ENCODE measurements at places on chromosomes 2 and 18.

- no peak for DNase-seq
Measured at GRCh38 chr2:17719562-17720371, 33.8 kb downstream of the SMC6 start.

GRCh38 chr2:225765820-225766219, 366.3 kb downstream of the NYAP2 start:
- no peak for DNase-seq

- no peak for DNase-seq
Measured at GRCh38 chr2:240799033-240799820, 20.8 kb downstream of the KIF1A start.

- DNase-seq: no peak
Measured at GRCh38 chr2:224843141-224843540, 127.0 kb upstream of the CCDC195 start.

DNA sequence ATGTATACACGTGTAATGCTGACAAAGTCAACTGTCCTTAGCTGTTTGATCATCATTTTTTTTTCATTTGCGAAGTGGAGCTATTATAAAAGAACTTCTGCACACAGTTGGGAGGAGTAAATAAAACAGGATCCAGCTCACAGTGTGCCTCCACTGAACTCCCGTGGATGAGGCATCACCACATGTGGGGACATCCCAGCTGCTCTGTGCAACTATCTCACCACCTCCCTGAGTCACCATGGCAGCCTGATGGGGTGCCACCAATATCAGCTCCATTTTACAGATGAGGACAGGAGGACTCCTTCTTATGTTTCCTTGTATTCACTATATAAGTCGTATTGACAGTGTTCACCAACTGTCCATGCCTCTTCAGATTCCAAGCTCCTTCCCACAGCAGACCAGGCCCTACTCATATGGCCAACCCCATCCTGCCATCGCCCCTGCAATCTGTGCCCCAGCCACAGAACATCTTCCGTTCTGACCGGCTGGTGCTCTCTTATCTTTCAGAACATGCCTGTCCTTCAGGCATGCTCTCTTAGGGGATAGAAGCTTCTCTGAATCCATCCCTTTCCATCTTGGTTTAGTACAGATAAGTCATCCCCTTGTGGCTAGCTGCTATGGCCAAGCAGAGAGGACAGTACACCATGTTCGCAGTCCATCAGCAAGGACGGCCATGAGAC, 288.1 kb downstream of the RNF144A start:
- DNase-seq: no peak

GRCh38 chr2:6053743-6054142, 361.6 kb downstream of the SOX11 start:
- no peak for DNase-seq

DNA sequence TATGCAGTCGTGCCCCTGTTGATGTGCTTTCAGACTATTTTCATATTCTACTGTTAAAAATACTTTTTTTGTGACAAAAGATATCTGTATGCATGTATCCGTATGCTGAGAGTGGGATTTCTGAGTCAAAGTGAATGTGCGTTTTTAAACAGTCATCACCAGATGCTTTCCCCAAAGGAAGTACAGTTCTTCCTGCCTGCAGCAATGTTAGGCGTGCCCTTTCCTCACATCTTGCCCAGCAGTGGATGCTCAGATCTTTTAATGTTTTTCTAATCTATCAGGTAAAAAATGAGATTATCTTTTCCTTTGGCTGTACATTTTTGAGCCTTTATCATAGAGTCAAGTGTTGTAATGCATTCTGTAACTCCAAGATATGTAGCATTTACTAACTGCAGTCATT, 111.7 kb downstream of the PTPRM start:
- DNase-seq: no peak

DNA sequence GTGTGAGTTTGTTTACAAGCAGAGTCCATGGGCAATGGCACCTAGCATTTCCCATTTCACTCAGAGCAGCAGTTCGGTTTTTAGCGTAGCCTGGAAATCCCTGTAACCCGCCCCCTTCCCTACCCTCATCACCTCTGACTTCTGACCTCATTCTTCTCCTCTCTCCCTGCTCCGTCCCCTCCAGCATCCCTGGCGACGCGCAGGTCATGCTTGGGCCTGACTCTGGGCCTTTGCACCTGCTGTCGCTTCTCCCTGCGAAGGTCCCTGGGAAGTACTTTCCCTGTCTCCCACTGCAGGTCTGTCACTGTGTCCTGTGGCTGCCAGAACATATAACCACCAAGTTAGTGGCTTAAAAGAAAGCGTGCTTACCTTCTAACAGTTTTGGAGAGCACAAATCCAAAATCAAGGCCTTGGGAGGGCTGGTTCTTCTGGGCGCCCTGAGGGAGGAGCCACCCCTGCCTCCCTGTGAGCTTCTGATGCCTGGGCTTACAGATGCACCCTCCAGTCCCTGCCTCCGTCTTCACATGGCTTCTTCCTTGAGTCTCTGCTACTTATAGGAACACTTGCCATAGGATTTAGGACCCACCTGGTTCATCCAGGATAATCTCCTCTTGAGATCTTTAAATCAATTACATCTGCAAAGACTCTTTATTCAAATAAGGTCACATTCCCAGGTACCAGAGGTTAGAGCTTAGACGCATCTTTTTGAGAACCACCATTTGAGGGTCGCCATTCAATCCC, 8.1 kb upstream of the RAB17 start:
- DNase-seq: no peak

DNA sequence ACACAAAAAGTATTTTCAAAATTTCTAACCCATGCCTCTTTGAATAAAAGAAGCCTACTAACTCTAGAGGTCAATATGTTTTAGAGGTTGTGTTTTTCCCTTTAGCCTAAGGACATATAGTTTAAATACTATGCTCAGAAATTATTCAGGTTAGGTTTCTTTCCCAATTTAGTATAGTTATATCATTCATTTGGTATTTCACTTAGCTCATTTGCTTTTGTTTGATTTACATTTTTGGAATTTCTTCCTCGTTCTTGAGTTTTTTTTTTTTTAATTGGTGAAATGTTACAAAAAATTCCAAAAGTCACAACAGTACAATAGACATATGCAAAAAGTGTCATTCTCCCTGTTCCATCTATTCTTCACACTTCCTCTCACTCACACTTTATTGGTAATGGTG, 371.3 kb upstream of the TNP1 start:
- no peak for DNase-seq

- no peak for DNase-seq
Measured at GRCh38 chr18:77006305-77007175, 126.0 kb downstream of the MBP start.

- DNase-seq: no peak
Measured at GRCh38 chr2:67002618-67003371, 394.3 kb upstream of the ETAA1 start.

GRCh38 chr18:582465-582864, 2.3 kb downstream of the CETN1 start:
- DNase-seq: no peak

- no peak for DNase-seq
Measured at GRCh38 chr2:238910751-238911351, 63.0 kb downstream of the TWIST2 start.

DNA sequence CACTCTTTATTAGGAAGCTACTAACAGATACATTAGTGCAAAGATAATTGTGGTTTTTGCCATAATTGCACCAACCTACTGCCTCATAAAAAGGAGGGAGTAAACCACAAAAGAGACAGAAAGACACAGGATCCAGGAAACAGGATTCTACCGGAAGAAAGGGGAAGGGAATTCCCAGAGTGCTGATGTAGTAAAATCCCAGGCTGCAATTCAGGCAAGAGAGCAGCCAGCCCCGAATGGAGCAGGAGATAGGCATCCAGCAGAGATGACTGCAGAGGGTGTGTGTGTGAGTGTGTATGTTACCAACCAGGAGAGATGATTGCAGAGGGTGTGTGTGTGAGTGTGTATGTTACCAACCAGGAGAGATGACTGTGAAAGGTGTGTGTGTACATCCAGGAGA, 84.4 kb downstream of the KCNS3 start:
- DNase-seq: no peak

DNA sequence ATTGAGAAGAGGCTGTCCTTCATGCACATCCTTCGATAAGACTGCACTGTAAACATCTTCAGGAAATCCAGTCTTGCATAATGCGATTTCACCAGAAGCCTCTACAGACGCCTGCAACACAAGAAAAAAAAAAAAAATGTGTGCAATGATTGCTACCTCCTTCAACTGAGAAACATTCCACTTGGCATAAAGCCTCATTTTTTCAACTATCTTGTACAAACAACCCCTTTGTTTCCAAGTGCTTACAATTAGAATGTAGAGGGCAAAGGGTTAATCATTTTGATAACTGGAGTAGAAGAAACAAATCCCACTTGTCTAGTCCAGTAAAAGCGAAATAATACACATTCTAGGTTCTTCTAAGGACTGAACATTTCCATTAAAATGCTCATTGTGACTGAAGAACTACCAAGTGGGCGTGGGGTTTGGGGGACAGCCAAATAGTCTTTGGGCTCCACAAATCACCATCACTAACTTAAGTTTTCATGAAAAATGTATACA, 29.2 kb downstream of the CDH2 start:
- DNase-seq: no peak

DNA sequence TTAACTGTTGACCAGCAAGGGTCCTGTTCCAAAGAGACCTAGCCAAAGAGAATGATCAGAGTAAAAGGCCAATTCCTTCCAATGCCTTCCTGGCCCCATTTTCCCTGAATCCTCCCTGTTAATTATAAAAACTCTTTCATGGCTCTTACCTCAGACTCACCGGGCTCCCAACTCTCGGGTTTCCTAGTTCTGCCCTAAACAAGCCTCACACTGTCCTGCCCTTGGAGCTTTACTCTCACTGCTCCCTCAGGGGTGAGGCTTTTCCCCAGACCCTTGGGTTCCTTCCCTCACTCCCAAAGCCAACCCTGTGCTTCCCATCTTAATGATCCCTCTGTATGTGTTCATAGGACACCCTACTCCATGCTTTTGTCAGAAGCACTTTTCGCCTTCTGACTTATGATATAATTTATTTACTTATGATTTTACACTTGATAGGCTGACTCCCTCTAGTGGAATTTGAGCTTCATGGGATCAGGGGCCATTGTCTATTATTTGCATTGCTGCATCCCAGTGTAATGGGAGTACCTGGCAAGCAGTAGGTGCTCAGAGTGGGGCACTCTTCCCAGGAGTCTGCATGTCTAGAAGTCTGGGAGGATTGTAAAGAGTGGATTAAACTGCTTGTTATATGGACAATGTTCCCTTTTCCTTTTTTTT, 29.9 kb upstream of the ZNG1B start:
- DNase-seq: no peak

DNA sequence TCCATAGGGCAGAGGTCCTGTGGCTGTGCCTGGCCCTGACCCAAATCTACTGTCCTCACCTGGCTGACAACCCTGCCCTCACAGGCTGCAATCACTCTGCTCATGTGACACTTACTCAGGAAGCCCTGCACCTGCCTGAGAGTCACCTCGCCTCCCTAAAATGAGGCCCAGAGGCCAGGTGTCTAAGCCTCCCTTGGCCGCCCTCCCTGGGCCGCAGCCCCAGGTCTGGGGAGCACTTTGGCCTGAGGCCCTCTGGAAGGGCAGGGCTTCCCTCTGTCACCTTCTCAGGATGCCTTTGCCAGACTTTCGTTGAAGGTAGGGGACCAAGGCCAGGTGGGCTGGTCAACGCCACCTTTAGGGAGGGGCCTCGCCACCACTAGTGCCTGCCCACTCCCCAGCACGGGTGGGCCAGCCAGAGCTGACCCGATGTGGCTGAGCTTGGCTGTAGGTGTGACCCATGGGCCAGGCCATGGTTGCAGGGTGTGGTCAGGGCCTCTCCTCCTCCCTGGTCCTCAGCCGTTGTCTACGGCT, 6.1 kb upstream of the GPC1 start:
- DNase-seq: no peak

DNA sequence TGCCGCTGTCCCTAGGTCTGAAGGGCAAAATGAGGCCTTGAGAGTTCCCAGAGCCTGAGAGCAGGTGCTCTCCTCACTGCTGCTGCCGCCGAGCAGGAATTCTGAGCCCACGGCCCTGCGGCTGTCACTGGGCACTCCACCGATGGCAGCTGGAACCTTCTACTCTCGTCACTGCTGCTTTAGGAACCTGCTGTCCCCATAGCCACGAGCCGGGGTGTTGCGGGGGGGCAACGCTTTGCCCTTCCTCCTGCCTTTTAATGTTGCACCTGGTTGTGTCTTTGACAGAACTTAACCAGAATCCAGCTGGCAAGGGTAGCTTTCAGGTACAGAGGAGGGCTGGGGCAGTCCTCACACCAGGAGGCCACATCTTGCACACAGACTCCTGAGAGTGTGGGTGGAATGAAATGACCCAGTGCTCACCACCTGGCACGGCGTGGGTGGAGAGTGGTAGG, 32.3 kb downstream of the NCK2 start:
- DNase-seq: no peak

DNA sequence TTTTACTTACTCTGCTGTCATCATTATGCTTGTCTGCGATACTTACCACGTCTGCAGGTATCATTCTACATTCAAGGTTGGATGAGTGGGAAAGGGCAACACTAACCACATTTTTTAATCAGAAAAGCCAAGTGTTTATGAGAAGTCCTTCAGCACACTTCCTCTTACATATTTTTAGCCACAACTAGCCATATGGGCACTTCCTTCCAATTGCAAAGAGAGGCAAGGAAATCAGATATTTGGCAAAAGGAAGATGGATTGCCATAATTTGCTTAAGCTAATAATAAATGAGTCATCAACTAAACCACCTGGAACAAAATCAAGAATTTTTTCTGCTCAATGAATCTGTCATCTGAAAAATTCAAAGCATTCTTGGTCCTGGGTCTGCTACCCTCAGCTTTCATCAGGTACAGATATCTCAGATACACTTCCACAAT, 16.7 kb upstream of the MRO start:
- DNase-seq: no peak

DNA sequence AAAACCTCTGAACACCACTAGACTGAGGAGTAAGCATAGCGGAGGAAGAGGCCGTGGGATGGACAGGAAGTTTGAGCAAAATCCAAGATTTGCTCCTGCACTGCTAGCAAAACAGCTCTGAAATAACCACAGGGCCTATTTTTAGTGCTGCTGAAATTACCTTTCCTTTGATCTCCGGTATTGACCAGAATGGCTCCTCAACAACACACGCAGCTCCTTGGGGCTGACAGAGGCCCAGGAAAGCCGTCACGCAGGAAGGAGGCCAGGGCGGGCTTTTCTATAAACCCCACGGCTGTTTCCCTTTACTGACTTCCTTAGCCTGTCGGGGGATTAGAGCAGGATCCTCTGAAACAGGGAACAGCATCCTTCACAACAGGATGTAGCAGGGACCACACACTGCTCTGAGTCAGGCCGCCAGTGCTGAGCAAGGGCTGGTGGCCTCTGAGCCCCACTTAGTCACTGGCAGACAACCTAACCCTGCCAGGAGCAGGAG, 80.8 kb upstream of the LCLAT1 start:
- DNase-seq: no peak

DNA sequence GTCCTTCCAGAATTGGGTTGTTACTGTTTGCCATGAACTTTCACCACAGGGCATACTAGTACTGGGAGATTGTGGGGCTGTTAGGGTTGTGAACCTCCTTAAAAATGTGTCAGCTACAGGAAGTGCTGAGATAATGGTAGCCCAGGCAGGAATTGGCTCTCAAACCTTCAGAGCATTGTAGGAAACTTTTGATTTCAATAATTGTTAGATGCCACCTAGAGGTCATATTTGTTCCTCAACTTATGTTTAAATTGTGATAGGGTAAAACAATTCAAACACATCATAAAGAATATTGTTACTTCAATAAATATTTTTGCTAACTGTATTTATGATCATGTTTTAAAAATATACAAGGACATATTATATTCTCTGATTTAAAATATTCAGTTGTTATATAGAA, 594.6 kb downstream of the ADCYAP1 start:
- no peak for DNase-seq

Measured in CD8-positive, alpha-beta T cell (primary cell).